PC-9 (cell line): ENCODE measurements at places on chromosomes 16 and 17.

GRCh38 chr17:61402978-61403800 lies 3.5 kb downstream of the TBX2 start:
- no peak for DNase-seq

GRCh38 chr17:50558941-50559614 lies 1.4 kb upstream of the CACNA1G start:
- no peak for DNase-seq

DNA sequence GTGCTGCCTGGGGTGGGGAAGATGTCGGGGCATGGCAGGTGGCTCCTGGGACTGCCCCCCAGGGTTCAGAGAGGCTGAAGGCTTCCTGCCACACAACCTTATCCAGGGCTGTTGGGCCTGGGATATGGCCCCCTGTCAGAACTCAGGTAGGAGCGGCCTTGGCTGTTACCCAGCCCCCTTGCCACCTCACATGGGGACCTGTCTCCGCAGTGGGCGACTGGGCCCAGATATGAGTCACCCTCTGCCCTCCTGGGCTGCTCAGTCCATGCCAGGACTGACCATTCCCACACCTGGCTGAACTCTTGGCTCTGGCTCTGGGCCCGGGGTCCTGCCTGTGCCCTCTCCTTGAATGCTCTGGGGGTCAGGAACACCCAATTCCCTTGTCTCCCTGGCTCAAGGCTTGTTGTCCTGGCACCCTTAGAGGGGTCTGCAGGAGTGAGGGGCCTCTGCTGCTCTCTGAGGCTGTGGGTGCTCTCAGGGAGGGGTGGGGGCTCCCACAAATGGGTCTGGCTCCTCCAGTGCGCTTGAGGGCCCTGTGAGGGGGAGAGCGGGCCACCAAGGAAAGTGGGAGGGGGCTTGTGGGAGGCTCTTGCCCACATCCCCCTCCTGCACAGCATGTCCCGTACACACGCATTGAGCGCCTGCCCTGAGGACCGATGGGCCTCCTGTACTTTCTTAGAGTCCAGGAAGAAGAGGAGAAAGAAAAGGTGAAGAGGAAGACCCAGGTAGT lies 36.0 kb downstream of the LGALS9 start:
- DNase-seq: no peak

- DNase-seq: no peak
These were observed 67.2 kb downstream of the GTF3C1 start for GRCh38 chr16:27482397-27483087.

DNA sequence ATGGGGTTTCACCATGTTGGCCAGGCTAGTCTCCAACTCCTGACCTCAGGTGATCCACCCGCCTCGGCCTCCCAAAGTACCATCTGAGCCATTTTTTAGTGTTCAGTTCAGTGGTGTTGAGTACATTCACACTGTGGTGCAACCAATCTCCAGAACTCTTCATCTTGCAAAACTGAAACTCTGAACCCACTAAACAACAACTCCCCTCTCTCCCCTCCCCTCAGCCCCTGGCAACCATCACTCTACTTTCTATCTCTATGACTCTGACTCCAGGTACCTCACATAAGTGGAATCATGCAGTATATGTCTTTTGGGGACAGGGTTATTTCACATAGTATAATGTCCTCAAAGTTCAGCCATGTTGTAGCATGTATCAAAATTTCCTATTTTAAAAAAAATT lies 18.7 kb upstream of the MAPK3 start:
- DNase-seq: no peak

DNA sequence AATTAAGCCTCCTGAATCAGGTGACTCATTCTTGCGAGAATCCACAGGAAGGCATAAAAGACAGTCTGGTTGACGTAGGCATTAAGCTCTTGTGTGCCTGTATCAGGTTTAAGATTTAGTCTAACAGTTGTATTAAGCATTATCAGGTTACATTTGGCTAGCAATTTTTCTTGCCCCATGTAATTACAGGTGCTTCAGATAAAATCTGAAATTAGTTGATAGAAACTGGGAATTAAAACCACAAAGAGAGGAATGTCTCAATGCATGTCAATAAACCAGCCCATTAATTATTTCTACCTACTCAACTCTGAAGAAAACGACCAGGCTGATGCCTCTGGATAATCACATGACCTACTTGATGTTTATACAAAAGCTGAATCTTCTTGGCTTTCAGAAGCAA lies 217.2 kb downstream of the CA10 start:
- no peak for DNase-seq

DNA sequence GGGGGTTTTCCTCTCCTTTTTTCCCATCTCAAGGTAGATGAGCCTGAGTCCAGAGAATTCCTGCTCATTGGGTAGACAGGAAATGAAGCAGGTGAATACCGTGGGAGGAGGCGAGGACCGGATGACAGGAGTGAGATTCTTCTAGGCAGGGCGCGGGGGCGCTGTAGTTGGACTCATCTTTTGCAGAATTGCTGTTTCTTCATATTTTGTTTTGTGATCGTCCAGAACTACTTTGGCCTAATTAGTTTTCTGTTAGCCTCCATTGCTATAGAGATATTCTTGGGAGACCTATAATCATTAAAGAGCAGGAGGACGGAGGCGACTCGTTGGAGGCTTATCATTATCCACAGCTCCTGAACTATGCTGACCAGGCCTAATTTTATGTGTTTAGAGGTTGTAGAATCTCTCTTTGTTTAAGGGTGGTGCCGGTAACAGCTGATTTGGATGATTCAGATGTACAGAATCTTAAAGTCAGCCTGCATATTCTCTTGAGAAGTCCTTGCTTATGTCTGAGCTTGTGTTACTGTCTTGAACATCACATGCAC lies 650 bp downstream of the ATP6V0A1 start:
- peak; percentile 6 for DNase-seq

GRCh38 chr17:29059281-29059680 lies 16.3 kb downstream of the PIPOX start:
- no peak for DNase-seq

- DNase-seq: no peak
These were observed 922 bp upstream of the MRPL58 start for GRCh38 chr17:75011401-75012095.

- DNase-seq: no peak
These were observed 6.4 kb downstream of the CD300LB start for GRCh38 chr17:74524653-74525464.

DNA sequence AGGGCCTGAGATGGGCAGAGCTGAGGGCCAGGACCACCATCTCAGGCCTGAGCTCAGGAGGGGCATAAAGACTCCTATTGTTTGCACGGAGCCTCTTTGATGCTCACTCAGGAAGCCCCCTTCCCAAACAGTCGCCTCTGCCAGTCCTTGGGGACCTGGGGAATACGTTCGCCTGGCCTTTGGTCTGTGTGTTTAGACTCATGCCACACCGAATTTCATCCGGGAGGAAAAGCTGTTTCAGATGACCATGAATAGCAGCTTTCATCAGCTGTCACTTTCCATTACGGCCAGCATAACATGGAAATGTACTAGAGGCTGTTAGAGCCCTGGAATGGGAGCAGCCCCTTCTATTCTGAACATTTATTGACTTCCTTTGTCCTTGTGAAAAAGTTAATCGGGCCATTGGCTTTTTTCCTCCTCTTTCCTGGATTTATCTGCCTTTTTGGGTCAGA lies 139.0 kb downstream of the HS3ST3A1 start:
- DNase-seq: no peak
